GM12891 (cell line): ENCODE measurements at places on chromosomes 1 and 21.
A peak's percentile ranks its signal among the peaks of the same experiment; 100 is the strongest.

- DNase-seq, result no peak
These were observed 639.7 kb downstream of the LMO4 start for GRCh38 chr1:87968197-87968955.

GRCh38 chr21:45780647-45781046 is 137.1 kb downstream of the PCBP3 start:
- DNase-seq, result no peak

- no peak for DNase-seq
These were observed 12.2 kb downstream of the TRNAU1AP start for GRCh38 chr1:28565040-28565439.

DNA sequence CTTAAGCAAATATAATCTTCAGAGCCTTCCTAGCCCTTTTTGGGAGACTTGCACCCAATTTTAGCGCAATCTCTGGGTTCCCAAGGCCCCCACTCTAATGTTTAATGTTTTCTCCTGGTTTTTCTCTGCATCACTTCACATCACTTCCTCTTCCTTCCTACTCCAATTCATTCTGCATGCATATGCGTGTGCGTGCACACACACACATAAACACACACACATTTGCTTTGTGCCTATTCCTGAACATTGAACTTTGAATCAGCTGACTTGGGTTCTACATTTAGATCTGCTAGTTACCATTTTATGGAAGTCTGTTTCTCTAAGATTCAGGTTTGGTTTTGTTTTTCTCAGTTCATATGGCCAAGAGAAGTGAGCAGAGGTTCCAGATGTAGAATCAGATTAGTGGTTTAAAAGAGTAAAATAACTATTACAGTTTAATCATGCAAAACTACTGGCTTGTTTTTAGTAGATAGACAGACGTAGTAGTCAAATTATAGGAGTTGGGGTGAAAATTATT is 7.4 kb upstream of the EDEM3 start:
- no peak for DNase-seq

GRCh38 chr1:231272880-231273279 is 31.9 kb downstream of the GNPAT start:
- DNase-seq, result no peak

- no peak for DNase-seq
These were observed 48.9 kb upstream of the A3GALT2 start for GRCh38 chr1:33369764-33370163.

- DNase-seq, result no peak
These were observed 34.7 kb downstream of the WASF2 start for GRCh38 chr1:27455139-27455811.

GRCh38 chr1:175252561-175252960 is 60.0 kb upstream of the KIAA0040 start:
- DNase-seq, result peak; percentile 26

DNA sequence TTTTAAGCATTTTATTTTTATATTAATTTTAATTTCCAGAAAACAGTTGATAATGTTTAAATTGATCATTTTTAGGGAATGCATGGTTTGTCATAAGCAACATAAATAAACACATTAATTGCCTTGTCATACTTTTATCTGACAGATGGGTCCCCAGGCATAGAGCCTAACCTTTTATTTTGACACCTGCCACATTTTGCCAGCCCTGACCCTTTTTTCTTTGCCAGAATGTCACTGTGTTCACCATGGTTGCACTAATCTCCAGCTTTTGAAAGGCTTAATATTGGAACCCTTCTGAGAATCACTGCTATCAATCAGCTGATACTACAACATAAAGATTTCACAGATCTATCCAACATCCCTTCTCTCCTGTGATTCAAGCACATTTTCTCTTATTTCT is 56.0 kb upstream of the DPYD start:
- DNase-seq, result no peak

DNA sequence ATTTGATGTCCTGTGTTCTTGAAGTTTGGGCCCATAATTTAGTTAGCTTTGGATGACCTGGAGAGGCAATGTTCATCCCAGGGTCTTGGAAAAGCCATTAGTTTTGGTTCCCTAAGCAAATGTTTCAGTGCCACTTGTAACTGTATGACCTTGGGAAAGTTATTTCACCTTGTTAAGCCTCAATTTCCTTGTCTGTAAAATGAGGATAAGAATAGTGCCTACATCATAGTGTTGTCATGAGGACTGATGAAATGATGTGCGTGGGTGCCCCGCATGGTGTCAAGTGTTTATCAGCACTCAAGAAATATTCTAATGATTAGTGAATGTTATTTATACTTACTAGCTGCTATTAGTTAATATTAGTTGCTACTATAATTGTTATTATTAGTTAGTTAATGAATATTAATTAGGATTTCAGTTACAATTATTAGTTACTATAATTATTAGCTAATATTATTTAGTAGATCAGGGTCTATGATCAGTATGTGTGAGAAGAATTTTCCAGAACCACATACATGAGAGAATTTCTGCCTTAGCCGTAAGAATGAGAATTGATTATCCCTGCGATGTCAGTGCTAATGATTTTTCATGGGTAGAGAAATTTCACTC is 1.9 kb downstream of the SH3BGR start:
- DNase-seq, result no peak

DNA sequence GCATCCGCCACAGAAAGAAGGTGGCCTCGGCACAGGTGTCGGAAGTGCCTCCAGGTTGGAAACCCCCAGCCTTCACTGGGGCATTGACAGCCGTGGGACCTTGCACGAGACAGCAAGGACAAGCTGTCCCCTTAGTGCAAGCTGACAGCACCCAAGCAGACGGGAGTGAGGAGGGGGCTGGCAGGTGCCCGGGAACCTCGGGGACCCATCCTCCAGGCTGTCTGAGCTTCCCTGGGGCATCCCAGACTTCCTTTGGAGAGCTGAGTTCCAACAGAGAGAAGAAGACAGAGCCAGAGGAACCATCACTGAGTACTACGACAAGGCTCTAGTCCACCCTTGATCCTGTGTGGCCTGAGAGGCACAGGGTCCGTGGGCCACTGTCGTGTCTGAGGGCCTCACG is 100.6 kb upstream of the RAB4A start:
- DNase-seq, result no peak

- DNase-seq, result no peak
These were observed 656.3 kb downstream of the PTPRC start for GRCh38 chr1:199295107-199295506.

DNA sequence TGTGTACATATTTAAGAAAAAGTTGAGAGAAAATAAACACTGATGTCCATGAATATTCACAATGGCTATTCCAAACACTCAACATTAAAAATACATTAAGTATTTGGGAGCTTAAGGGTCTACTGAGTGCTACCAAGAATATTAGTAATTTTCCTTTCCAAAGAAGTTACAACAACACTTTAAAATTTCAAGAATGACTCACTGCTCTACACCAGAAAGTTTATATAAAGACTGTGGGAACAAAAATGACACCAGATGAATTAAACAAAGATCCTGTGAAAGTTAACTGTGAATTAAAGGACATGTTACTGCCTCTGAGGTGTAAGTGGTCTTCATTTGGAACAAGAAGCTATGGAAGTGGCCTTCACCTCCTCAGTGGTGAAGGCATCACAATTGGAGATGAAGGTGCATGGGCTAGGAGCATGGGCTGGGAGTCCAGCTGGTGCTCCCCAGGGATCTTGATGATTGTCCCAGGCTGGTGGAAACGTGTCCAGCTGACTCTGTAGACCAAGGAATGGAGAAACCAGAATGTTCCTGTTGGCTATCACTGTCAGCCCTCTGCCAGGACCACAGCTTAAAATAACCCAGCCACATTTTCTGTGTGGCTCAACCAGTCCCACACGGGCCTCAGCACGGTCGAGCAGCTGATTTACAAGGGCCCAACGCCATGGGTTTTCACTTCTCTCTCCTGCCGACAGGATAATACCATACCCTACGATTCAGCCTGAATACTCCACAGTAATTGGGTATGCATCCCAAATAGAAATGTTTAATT is 28.8 kb downstream of the TAF5L start:
- no peak for DNase-seq

DNA sequence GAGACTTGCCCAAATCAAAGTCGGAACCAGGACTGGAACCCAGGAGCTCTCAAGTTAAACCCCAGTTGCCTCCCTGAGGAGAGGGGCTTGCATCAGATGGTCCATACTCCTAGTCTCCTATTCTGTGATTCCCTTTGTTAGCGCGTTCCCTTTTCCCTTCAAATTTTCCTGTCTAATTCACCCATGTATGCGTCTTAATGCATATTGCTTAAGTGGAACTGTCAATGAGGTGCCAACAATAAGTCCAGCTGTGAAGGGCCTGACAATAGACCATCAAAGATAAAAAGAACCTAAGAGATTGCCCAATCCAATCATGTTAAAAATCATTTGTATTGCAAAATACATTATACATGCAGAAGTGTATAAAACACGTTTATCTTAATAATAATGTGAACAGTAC is 634 bp upstream of the SPATA6 start:
- no peak for DNase-seq

DNA sequence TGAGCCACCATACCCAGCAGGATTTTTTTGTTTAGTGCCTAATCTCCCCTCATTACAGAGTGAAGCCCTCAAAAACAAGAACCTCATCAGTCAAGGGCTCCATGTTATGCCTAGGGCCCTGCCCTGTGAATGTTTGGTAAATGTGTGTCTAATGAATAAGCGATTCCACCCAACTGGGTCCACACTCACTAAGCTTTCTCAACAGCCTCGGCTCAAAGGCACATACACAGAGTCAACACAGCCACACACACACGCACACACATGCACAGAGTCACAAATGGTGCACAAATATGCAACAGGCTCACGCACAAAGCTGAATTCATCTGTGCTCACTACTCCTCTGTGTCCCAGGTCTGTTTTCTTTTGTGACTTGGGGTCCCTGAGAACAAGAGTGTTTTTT is 11.7 kb upstream of the SYNC start:
- no peak for DNase-seq

- DNase-seq, result no peak
These were observed 422.6 kb downstream of the NUF2 start for GRCh38 chr1:163744301-163744887.
